ENCODE measurements at places on chromosomes 5 and 9.

GRCh38 chr9:70407081-70407503 is 7.4 kb downstream of the KLF9 start:
- DNase-seq = peak; percentile 97

DNA sequence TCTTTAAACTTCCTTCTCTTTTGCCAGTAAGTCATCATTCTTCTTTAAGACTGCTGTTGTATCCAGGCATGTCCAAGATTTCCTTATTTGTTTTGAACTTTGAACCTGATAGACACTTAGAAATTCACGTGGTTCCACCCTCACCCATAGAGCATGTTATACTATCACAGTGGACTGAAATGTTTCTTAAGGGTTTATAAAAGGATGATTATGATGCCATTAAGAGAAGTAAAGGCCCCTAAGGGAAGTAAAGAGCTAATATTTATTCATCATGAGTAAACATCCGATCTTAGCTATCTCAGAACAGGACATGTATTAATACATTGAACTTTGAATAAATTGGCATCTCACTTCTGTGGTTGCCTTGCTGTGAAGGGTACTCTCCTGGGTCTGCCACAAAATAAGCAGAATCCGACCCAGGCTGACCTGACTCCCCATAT is 49.8 kb downstream of the PRKACG start:
- no peak for DNase-seq

GRCh38 chr9:77983320-77983662 is 48.3 kb downstream of the GNAQ start:
- no peak for DNase-seq

DNA sequence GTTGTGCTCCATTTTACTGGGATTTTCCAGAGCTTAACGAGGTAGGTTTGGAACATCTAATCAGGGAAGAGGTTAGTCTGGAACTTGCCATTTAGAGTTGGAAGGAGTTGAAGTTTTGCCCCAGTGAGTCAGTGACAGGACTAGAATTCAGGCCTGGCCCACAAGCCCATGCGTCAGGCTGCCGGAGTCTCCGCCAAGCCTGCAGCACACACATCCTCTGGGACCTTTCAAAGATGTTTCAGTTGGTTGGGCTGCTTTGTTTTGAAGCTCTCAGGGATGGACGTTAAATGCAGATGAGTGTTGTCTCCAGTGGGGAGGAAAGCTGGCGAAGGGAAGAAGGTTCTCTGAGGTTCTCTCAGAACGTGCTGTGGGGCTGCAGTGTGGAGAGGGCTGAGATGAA is 147.0 kb downstream of the PSAT1 start:
- DNase-seq = no peak

GRCh38 chr9:27436234-27436633 is 87.9 kb upstream of the IFNK start:
- peak; percentile 65 for DNase-seq

GRCh38 chr9:74973714-74974113 is 21.0 kb upstream of the C9orf40 start:
- DNase-seq = no peak

- DNase-seq = no peak
Measured at GRCh38 chr5:66777868-66778267, 181.7 kb downstream of the MAST4 start.

GRCh38 chr9:128635266-128636023 is 21.2 kb downstream of the DYNC2I2 start:
- DNase-seq = peak; percentile 97

- no peak for DNase-seq
Measured at GRCh38 chr5:17401470-17402288, 96.4 kb upstream of the TAF11L2 start.

GRCh38 chr5:143837306-143837848 is 25.4 kb downstream of the HMHB1 start:
- DNase-seq = peak; percentile 89

DNA sequence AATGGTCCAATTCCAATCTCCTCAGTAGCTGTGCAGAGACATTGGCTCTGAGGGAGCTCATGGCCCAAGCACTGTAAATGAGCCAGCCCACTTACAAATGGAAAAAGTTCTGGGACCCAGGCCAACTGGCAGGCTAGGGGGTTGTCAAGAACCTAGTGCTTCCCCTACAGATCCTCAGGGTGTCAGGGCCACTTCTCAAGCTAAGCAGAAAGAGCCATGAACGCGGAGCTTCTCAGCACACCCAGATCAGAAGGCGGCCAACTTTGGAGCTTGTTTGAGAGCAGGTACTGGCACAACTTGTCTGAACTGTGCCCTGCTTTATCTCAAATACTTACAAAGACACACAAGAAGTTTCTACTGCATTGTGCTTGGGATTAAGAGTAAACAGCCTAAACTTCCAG is 17.5 kb downstream of the TLE1 start:
- DNase-seq = peak; percentile 28

DNA sequence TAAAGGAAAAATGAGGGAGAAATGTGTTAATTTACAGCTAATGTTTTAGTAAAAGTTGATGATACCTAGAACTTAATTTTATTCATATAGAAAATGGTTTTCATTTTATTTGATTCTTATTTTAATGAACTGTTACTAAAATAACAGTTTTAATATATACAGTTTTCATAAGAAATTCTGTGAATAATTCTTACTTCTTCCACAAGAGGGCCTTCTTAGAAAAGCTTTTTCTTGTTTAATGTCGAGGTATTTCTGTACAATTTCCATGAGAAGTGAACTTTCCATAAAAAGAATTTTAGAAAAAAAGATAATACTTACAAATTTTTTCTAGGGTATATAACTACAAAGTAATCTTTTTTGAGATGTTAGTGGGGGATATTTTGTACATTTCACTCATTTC is 73.9 kb downstream of the KLF9 start:
- peak; percentile 47 for DNase-seq

- DNase-seq = peak; percentile 70
Measured at GRCh38 chr9:37412431-37413151, 9.9 kb upstream of the GRHPR start.

DNA sequence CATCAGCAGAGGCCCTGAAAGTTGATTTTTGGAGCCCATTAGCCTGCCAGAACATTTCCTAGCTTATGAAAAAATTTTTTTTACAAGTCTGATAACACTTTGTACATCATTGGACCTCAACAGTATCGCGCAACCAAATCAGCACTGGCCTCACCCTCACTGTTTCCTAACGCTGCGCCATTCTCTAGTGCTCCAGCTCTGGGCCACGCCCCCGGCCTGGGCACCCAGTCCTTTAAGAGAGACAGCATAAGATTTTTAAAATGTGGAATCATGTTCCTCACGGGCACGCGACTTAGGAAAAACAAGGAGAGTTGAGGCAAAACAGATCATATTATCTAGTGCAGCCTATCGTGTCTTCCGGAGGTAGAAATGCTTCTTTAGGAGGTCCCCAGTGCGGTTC is 114.5 kb downstream of the BOD1 start:
- DNase-seq = no peak

GRCh38 chr9:21381448-21382339 is 3.5 kb downstream of the IFNA2 start:
- no peak for DNase-seq

- no peak for DNase-seq
Measured at GRCh38 chr9:127488946-127489345, 37.6 kb downstream of the LRSAM1 start.

DNA sequence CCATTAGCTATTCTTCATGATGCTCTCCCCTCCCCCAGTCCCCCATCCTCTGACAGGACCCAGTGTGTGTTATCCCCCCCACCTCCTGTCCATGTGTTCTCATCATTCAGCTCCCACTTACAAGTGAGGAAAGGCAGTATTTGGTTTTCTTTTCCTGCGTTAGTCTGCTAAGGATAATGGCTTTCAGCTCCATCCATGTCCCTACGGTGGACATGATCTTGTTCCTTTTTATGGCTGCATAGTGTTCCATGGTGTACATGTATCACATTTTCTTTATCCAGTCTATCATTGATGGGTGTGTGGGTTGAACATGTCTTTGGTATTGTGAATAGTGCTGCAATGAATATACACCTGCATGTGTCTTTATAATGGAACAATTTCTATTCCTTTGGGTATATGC is 101.3 kb upstream of the ICE1 start:
- DNase-seq = no peak

DNA sequence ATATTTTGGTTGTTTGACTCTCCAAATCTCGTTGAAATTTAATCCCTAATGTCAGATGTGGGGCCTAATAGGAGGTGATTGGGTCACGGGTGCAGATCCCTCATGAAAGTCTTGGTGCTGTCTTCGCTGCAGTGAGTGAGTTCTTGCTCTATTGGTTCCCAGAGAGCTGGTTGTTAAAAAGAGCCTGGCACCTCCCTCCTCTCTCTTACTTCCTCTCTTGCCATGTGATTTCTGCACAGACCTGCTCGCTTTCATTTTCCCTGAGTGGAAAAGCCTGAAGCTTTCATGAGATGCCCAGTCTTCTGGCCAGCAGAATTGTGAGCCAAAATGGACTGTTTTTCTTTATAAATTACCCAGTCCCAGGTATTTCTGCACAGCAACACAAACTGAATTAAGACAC is 221.6 kb downstream of the MAT2B start:
- no peak for DNase-seq

GRCh38 chr9:86135371-86135770 is 36.0 kb upstream of the GOLM1 start:
- no peak for DNase-seq

- no peak for DNase-seq
Measured at GRCh38 chr5:107532169-107532878, 138.4 kb downstream of the EFNA5 start.

GRCh38 chr5:78594021-78594420 is 54.6 kb downstream of the LHFPL2 start:
- DNase-seq = no peak

- DNase-seq = no peak
Measured at GRCh38 chr5:152097128-152097527, 172.5 kb upstream of the GLRA1 start.

GRCh38 chr5:149403923-149404745 is 25.0 kb upstream of the IL17B start:
- peak; percentile 99 for DNase-seq

DNA sequence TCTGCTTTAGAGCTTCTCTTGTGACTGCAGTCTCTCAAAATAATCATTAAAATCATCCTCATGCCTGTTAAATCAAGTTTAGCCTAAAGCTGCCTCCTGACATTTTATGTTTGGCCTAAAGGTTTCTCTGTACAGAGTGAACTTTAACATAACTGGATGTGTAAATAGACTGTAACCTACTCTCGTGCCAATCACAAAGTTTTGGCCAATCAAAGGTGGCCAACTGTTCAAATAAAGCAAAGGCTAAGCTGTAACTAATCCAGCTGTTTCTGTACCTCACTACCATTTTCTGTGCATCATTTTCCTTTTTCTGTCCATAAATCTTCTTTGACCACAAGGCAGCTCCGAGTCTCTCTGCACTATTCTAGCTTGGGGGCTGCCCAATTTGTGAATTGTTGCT is 86.2 kb downstream of the GCNT1 start:
- no peak for DNase-seq

DNA sequence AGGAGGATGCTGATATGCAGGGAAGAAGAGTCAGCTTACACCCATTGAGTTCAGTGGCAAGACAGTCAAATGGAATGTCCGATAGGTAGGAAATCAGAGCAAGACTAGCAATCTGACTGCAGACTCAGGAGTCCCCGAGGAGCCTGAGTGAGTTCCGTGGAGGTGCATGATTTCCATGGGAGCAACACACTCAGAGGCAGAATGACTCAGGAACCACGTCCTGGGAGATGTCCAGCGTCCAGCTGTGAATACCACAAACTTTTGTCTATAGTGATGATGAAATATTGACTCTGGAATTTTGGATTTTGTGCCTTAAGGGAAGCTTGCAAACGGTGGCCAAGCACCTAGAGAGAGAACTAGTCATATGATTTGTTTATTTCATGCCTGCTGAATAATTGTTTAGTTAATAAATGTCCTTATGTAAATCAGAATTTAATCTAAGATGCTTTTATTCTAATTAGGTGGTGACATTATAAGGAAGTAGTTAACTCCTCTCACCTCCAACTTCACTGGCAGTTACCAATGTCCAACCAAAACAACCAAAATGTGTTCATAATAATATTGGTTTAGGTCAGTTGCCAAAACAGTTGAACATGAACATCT is 100.4 kb downstream of the PDE4D start:
- DNase-seq = peak; percentile 93

DNA sequence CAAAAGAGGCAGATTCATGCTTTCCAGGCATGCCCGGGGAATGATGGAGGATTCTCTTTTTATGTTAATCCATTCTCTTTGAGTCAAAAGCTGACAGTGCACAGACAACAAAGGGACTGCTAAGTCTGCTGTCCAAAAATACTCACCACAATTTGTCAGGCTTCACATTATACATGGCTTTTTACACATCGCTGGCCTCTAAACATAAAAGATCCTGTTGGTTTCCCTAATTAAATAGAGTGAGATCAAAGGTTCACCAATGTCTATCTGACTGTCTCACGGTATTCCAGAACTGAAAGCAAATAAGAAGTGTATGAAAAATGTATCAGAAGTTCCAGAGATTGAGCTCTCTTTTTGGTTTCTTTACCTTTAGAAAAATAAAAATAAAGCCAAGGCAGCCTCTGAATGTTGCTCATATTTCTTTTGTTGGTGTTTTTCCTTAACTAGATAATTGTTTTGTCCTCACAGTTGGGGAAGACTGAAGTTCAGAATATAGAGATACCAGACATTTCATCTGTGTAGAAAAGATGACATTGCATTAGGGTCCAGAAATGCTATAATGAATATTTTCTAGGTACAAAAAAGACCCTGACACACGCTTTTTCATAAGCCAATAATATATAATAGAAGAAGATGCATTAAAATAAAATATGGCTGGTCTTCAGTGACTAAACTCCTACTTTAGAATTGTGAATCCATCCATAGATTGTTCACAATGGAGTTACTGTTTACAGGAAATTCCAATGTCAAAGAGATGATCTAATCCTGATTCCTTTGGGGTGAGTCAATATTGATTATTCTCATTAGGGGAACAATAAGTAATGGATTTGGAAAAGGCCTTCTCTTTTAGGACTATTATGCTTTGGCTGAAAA is 688.2 kb upstream of the CDH6 start:
- DNase-seq = no peak

- peak; percentile 72 for DNase-seq
Measured at GRCh38 chr9:129383561-129384490, 205.8 kb upstream of the IER5L start.

GRCh38 chr5:77133061-77133758 is 46.1 kb upstream of the ZBED3 start:
- DNase-seq = peak; percentile 95

Measured in AG10803 (cell line).